Activated T-cell treated with anti-CD3 and anti-CD28 coated beads for 48 hours (primary cell): ENCODE measurements at places on chromosomes 7 and 10.

- DNase-seq: no peak
Observed at GRCh38 chr7:131032786-131033185, 294.9 kb upstream of the MKLN1 start.

DNA sequence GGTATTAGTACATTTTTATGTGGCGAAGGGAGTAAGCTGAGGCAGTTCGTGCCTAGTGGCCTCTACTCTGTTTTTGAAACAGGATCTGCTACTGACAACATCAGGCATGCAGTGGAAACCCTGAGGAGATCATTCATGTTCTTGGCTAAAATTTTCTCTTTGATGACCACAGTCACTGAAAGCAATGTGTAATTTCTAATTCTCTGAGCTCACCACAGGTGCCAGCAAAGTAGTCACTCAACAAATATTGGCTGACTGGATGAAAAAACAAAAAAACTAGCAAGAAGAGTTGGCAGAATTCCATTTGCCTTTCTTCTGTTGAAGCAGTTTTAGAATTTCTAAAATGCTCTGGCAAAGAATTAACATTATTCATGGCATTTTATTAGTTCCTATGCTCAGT lies 176.5 kb upstream of the KCTD7 start:
- DNase-seq: no peak

GRCh38 chr7:22137026-22137425 lies 191.3 kb upstream of the CDCA7L start:
- no peak for DNase-seq

DNA sequence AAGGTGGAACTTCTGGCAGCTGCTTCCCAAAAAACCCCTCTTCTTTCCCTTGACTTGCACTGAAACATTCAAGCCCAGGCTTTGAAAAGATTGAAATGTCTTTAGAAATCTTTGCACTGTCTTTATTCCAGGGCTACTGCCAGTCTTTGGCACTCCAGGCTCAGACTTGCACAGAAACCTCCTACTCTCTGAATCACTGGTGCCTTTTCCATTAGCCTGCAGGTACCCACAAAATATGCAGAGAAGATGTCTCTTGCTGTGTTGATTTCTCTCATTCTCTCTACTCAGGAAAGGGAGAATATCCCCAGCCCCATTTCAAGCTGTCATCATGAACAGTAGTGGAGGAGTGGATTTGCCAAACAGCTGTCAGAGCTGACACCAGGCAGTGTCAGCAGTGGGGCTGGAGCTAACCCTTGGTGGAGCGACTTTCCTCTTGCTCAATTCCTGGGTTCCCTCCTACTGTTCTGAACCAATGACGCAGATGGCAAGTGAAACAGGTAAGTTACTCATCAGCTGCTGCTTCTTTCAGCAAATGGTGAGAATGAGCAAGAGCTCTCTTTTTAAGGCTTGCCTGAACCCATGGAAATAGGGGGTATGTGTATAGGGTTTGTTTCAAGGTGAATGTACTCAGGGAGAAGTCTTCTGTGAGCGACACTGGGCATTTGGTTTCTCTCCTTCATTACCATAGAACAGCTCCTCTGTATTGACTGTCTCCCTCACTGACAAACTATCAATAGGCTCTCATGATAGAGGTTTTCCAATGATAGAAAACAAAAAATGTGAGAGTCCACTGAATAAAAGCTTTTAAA lies 362.4 kb downstream of the ADRA2A start:
- no peak for DNase-seq

- no peak for DNase-seq
Observed at GRCh38 chr10:4067531-4067930, 282.5 kb upstream of the KLF6 start.

- no peak for DNase-seq
Observed at GRCh38 chr10:127047878-127048238, 142.6 kb downstream of the DOCK1 start.

DNA sequence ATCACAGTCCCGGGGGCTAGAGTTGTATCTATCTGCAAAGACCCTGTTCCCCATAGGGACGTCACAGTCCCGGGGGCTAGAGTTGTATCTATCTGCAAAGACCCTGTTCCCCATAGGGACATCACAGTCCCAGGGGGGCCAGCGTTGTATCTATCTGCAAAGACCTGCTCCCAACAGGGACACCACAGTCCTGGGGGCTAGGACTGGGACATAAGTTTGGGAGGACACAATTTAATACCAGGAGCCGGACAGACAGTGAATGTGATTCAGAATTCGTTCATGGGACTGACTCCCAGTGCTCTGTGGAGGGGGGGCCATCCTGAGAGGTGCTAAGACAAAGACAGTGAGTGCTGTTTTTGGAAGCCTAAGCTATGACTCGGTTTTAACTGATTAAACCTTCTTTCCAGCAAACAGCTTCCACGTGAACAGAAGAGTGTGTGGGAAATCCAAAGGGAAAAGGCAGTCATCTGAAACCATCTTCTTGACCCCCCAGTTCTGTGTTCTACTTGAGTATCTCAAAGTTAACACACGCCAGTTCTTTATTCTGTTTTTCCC lies 153.0 kb downstream of the DIP2C start:
- DNase-seq: no peak

DNA sequence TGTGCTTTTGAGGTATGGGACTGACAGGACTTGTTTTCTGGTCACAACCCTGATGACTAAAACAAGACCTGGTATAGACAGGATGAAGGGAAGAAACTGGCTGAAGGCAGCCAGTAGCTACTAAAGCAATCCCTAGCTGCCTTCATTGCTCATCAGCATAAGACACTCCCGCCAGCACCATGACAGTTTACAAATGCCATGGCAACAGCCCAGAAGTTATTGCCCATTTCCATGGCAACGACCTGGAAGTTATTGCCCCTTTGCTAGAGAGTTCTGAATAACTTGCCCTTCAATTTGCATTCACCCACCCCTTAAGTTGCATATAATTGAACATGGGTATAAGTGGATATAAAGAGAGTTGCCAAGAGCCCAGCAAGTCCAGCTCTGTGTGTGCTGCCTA lies 169.6 kb upstream of the FAM171A1 start:
- no peak for DNase-seq

DNA sequence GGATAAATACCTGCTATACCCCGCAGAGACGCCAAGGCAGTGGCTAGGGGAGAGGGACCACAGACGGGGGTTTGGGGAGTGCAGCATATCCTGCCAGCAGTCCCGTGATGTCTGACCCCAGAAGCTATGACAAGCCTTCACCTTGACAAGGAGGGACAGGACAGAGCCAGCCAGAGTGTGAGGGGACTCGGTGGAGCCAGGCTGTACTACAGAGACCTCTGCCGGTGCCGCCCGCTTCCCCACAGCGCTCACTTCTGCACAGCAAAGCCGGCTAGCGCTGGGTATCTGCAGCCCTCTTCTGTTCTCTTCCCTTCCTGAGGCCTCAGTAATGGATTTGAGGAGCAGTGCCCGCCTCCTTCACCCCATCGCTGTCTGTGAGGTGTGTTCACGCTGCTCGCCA lies 47.0 kb upstream of the PFKP start:
- no peak for DNase-seq

DNA sequence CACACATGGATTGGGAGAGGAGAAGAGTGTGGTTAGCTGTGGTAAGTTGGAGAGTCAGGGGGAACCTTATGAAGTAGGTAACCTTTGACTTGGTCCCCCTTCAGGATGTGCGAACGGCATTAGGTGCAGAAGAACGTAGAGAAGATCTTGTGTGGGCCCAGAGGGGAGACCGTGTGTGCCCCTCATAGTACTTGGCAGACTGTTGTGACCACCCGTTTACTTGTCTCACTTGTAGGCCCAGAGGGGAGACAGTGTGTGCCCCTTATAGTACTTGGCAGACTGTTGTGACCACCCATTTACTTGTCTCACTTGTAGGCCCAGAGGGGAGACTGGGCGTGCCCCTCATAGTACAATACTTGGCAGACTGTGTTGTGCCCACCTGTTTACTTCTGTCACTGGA lies 2.6 kb downstream of the GTPBP4 start:
- DNase-seq: no peak

DNA sequence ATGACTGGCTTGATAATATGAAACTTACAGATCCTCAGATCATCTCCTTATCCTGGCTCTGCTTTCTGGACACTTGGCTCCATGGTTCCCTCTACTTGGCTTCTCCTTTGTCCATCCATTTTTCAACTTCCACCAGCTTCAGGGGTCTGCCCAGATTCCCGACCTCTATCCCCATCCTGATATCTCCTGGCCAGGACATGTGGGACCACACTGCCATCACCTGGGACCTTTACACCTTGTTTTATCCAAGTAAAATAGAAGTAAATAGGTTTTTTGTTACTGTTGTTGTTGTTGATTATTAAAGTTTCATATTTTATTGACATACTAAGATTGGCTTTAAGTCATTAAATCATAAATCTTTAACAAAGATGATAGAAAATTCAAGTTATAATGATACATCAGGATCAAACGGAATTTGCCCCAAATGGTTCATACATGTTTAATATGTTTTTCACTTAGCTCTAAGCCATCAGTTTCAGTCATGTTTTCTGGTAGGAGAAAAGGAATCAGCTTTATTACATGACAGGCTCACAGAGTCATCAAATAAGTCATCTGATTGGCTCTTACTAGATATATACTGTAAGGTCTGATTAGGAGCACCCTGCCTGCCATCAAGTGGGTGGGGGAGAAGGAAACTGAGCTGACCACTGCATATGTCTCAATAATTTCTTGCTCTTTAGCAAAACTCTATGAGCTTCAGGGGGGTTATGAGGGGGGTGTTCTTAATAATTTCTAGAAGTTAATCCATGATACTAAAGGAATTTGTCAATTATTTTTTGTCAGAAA lies 111.5 kb upstream of the AHR start:
- no peak for DNase-seq

DNA sequence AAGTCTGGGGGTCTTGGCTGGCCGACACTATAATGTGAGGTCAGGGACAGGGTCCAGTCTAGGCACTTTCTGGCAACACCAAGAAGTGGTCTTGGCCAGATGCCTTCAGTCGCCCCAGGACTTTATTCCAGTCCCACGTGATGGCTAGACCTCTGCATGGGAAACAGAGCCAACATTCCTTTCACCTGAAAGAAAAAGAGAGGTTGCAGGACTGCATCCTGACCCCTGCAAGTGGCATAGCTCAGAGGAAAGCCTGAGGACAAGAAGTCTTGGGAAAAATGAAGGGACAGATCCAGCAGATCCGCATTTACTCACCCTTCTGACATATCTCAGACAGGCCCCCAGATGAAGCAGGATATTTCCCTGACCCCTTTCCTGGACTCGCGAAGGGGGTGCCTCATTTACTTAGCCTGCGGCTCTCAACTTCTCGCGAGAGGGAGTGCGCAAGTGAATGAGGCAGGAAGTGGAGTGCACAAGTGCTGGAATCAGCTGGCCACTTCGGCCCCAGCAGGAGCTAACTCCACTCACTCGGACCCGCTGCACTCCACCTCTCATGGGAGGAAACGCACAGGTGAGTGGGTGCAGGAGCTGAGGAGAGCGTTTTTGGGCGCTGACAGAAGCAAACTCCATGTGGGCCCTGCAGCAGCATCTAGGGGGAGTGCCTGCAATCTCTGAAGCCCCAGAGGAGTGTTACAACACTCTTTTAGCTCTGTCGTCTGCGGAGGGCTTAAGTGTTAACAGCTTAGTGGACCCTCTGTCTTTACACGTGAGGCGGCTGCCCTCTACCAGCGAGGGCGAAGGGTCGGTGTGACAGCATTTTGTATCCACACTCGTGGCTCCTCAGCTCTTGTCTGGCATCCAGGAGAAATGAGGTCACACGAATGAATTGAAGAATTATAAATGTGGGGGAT lies 916.2 kb upstream of the GHITM start:
- no peak for DNase-seq

GRCh38 chr7:40301486-40302068 lies 166.8 kb downstream of the SUGCT start:
- no peak for DNase-seq

DNA sequence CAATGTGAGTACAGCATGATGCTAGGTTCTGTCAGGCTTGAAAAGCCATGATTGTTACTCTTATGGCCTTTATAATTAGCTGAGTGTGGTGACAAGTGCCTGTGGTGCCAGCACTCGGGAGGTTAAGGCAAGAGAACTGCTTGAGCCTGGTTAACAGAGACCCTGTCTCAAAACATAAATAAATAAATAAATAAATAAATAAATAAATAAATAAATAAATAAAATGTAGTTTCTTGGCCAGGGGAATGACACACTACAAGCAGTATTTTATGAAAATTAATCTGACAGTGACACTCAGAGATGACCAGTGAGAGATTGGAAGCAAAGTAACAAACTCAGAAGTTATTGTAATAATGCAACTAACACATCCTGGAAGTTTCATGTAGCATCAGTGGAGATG lies 2.3 kb upstream of the MORN4 start:
- no peak for DNase-seq

- DNase-seq: no peak
Observed at GRCh38 chr7:51290304-51290637, 26.3 kb downstream of the COBL start.

DNA sequence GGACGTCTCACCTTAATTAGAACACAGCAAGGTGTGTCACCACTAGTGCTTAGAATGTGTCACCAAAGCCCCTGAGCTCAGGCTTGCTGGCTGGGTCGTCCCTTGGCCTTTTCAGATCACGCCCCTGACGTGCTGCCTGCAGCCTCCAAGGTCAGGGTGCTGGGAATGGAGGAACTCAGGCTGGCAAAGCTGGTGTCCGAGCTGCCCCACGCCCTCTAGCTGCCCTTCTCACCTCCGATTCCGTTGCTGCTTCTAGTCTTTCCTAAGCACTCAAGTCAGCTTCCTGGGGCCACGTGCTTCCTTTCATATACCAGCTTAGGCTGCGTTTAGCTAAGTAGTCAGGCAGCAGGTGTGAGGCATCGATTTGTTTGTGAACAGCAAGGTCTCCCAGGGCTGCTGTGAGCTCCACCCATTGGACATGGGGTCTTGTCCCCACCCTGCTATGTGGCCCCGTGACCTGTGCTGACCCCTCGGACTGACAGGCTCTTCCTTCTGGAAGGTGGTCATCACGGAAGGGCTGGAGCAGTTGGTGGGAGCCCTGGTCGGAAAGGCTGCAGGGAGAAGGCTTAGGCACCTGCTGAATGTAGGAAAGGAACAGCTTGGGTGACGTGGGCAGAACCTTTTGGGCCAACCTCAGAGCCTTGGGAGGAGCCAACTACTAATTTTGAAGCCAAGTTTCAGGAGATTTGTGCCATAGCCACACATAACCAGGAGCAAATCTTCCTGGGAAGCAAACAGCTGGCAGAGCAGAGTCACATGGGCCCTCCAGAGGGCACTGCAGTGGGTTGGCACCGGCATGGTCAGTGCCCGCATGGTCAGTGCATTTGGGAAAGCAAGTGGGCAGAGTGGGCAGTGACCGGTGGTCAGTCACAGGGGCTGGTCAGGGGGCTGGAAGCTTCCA lies 28.8 kb downstream of the VIPR2 start:
- no peak for DNase-seq

- DNase-seq: no peak
Observed at GRCh38 chr10:11698691-11699549, 43.3 kb upstream of the ECHDC3 start.

GRCh38 chr10:100895896-100896295 lies 16.9 kb upstream of the SLF2 start:
- DNase-seq: no peak

DNA sequence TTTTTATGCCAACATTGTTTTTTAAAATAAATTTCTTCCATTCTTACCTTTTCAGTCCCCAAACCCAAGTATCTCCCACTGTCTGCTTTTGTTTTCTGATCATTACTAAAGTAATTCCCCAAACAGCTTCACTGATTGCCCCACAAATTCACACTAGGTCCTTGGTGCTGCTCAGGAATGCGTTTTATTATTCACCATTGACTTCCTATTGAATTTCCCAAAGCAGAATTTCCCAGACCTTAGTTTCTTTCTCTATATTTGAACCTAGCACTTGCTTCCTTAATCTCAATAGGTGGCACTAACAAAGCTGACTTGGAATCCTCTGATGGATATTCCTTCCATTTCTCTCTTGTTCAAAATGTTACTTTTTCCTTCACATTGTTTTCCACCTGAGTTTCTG lies 52.2 kb downstream of the FZD1 start:
- DNase-seq: no peak

GRCh38 chr7:55209366-55209765 lies 155.8 kb upstream of the LANCL2 start:
- no peak for DNase-seq
